Erythroblast (primary cell): ENCODE measurements at places on chromosomes 1 and 21.

DNA sequence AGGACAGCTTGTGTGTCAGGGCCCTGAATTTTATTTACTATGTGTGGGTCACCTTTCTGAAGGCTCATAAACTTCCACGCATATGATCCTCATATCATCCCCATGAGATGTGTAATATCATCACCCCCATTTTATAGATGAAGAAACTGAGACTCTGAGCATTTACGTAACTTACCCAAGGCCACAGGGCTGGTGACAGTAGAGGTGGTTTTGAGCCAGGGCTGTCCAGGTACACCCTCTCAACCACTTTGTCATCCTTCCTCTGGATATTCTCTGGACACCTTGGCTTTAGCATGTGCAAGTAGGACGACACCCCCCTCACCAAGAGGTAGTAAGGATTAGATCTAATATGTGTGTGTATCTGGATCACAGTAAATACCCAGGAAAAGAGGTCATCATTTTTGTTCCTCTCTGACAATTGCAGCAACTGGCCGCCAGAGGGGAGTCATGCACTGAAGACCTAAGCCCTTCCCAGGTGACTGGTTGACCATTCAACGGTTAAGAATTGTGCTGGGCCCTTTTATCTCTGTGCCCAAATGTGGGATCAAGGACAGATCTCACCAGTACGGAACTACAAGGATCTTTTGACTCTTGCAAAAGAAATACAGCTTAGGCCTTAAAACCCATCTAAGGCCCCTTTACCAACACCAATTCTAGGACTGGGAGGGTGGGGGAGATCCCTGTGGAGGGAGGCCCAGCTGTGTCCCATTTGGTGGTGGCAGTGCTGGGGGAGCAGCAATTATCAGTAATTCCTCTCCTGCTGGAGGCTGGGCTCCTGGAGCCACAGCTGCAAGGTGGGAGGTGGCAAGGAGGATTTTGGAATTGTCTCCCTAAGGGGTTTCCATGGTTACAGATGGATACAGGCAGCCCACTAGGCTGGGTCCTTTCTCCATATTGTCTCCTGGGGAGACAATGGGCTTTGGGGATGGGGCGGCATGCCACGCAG is 13.7 kb upstream of the E2F2 start:
- DNase-seq = peak; percentile 87

DNA sequence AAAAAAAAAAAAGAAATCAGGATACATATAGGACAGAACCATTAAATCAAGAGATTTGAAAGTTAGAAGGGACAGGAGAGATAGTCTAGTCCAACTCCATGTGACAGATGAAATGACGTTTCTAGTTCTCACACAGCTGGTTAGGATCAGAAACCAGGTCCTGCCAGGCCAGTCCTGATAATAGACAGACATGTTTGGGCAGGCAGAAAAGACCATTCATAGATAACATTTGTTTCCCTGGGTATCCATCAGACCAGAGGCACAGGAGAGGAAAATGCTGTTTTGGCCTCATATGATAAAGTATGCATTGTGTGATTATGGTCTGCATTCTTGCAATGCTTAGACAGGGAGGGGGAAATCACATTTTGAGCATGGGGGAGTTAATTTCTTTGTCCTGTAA is 29.3 kb downstream of the ZBTB8B start:
- DNase-seq = peak; percentile 72

GRCh38 chr1:205980237-205980870 is 22.8 kb downstream of the RAB7B start:
- DNase-seq = no peak

- no peak for DNase-seq
Measured at GRCh38 chr1:189962181-189962580, 515.5 kb downstream of the BRINP3 start.

DNA sequence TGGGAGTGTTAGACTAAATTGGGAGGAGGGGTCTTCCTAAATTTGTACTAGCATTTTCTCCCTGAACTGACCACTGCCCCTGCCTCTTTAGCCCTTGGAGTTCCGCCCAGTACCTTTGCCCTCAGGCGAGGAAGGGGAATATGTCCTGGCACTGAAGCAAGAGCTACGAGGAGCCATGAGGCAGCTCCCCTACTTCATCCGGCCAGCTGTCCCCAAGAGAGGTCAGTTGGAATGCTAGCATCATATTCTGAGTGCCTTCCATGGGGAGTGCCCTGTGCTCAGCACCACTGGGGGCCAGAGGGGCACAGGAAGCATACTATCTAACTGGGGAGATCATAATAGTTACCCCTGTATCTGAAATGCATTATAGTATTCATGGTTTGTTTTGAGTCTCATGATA is 10.7 kb downstream of the POLR3GL start:
- no peak for DNase-seq

DNA sequence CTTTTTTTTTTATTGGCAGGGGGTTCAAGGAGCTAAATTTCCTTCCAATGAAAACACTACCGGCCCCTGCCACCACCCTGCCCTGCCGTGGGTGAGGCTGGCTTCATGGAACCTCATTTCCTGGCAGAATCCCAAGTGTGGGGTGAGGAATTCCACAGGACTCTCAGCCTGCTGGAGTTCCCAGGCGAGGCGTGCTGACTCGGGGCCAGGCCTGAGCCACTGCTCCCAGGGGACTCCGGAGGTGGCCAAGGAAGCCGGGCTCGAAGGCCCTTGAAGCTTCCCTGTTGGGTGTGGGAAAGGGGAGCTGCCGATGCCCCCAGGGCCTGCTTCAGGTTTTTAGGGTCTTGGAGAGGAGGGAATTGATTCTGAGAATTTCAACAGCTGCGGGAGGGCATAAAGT is 95.3 kb upstream of the ACTRT2 start:
- no peak for DNase-seq

GRCh38 chr1:215185067-215185620 is 102.6 kb downstream of the KCNK2 start:
- DNase-seq = no peak

DNA sequence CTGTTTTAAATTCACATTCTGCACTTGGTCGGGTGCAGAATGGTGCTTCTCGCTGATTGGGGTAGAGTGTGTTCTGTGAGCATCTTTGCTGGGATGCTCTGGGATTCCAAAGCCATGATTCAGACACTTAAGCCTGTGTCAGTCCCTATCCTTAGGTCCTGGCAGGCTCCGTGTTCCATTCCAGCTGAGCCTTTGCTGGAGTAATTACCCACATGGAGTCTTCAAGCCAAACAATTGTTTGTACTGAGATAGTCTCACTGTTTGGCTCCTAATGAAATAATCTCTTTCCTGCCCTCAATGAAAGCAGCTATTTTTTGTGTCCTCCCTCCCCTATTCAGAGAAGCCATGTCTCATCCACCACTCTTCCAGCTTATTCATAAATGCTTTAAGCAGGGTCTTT is 18.7 kb downstream of the SMAP2 start:
- no peak for DNase-seq

GRCh38 chr21:37263827-37264600 is 3.1 kb downstream of the VPS26C start:
- DNase-seq = peak; percentile 26

GRCh38 chr1:69163241-69163640 is 404.5 kb upstream of the LRRC7 start:
- no peak for DNase-seq

- no peak for DNase-seq
Measured at GRCh38 chr1:33583567-33583966, 111.1 kb downstream of the ZSCAN20 start.

DNA sequence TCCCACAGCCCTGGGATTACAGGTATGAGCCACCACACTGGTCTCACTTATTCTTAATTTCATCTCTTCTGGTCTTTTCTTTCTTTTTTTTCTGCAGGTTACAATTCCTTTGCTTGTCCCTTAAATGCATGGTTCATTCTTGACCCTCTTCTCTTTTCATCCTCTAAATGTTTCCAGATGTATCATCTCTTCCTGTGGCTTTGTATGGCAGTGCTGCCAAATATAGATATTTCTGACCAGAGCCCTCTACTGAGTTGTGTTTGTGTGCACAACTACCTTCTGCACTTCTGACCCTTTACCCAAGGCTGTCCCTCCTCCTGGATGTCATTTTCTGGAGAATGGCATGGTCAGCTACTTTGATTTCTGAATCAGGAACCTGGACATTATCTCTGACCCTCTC is 32.5 kb downstream of the OLFML3 start:
- no peak for DNase-seq

DNA sequence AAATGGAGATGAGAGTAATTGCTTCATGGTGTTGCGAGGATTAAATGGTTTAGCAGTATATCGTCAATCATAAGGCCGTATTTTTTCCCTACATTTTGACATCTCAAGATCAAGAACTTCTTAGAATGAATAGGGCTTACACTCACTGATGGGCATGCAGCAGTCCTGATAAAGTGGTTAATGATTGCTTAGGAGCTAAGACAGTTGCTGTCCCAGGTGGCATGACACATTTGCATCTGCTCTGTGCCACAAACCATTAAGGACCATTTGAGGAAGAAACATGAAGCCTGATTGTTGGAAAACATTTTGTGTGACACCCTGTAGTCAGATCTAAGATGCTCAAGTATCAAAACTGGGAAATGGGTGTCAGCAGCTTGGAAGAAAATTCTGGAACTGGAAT is 81.0 kb upstream of the SGIP1 start:
- no peak for DNase-seq

DNA sequence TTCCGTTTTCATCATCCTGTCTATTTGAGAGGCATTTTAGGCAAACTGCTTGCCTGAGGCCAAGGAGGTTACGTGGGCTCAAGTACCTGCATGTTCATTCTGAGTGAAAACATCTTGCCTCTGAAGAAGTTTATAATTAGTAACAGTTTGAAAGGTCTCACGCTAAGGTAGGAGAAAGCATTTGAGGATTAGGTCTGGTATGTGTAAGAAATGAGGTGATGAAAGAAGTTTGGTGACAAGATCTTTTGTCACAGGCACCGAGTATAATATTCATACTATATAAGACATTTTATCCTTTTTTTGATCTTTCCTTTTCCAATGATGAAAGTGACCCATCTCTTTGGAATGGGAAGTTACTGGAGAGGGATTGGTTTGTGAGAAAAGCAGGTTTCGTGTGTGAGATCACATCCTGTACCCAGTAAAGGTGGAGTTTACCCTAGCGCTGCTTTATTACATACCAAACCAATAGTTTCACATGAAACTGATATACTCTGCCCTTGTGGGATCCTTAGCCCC is 98.7 kb upstream of the PDC start:
- no peak for DNase-seq

- DNase-seq = no peak
Measured at GRCh38 chr1:87201768-87202167, 126.9 kb upstream of the LMO4 start.

GRCh38 chr21:30248844-30249243 is 32.9 kb upstream of the CLDN8 start:
- no peak for DNase-seq

DNA sequence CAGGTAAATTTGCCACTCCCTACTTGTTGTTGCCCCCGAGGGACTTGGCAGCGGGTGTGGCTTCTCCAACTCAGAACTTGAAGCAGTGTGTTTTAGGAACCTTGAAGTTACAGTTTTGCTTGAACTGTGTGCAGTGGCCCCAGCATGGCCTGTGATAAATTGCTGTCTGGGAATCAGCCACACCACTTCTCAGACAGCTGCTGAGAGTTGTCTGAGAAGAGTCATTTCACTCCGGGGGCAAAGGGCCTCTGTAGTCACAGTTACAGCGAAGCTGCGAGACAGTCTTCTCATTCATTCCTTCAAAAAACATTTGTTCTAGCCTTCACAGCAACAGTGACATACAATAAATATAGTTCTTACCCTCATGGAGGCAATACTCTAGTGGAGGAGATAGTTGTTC is 70.3 kb downstream of the PROX1 start:
- no peak for DNase-seq

DNA sequence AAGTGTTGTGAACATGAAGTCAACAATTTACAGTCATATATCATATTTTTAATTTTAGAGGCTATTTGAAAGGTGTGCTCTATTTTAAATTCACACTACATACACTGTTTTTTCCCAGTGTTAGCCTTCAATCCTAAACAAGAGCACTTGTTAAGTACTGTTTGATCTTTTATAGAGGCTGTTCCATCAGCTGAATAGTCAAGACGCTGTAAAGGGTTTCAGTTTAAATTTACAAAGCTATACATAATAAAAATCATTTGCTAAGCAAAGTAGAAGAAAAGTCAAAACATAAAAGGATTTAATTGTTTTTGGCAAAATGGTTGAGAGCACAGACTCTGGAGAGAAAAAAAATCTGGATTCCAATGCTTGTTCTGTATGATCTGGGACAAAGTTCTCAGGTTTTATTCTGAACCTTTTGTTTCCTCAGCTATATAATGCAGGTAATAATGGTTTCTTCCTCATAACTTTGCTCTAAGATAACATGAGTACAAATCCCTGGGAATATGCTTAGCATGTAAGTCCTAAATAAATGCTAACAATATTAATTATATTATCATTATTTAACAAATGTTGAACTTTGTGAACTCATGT is 44.3 kb downstream of the RBM11 start:
- no peak for DNase-seq

GRCh38 chr1:182687361-182687760 is 3.0 kb upstream of the RGS8 start:
- no peak for DNase-seq

- DNase-seq = no peak
Measured at GRCh38 chr1:91958926-91959325, 9.7 kb downstream of the BRDT start.

- no peak for DNase-seq
Measured at GRCh38 chr1:234918961-234919761, 209.5 kb downstream of the TOMM20 start.

DNA sequence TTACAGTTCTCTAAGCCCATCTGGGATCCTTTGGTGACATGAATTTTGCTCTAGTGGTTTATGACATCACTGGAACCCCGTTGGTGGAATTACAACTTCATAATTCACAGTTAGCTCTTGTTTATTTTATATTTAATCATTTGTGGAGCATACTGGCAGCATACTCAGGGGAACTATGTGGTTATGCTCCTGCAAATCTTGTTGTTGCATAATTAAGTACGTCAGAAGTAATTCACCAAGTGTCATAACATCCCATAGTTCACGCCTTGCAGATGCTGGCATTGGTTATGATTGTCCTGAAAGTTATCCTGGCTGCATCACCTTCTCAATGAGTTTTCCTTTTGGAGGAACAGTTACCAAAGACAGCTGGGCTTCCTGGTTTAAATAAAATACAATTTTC is 16.5 kb downstream of the PRRX1 start:
- no peak for DNase-seq

DNA sequence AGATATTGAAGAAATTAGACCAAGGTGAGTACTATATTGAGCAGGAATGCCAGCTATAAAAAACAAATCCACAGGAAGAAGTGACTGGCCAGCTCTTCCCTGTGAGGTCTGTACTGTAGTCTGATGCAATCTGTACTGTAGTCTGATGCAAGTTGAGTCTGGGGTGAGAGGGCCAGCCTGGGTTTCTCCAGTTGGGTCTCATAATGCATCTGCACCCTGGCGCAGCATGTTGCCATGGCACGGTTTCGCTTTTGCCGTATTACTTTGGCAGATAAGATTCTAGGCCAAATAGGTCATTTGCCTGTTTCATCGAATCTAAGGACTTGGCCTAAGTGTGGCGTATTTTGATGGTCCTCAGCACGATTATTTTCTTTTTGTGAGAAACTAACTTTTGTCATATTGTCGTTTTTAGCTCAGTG is 24.4 kb upstream of the PGD start:
- no peak for DNase-seq
